ENCODE measurements at places on chromosomes 2 and 18. TPM values are rescaled to one million over a fixed set of nuclear protein-coding genes. Genes with fewer than 3 reads are reported as not detected.

SLC11A1 gene
- total RNA-seq = 0.11 TPM

MYO7B gene
- total RNA-seq = not detected

QPCT gene
- total RNA-seq = 2,187 TPM

LYPD6B gene
- total RNA-seq = not detected

BCL2L11 gene
- 5.2 TPM for total RNA-seq

AFF3 gene
- total RNA-seq = 2.8 TPM

CHRNG gene
- total RNA-seq = not detected

GDF7 gene
- 0.75 TPM for total RNA-seq

MYL12A gene
- 528 TPM for total RNA-seq

GPAT2 gene
- total RNA-seq = not detected

INHA gene
- 0.18 TPM for total RNA-seq

GALNT5 gene
- not detected for total RNA-seq

TET3 gene
- 2.6 TPM for total RNA-seq

PLGLB1 gene
- 1.7 TPM for total RNA-seq

TRPM8 gene
- 32.7 TPM for total RNA-seq

SPP2 gene
- total RNA-seq = not detected

REG3G gene
- total RNA-seq = 0.19 TPM

LMAN2L gene
- 20.1 TPM for total RNA-seq

MRPS5 gene
- total RNA-seq = 114 TPM

TSHZ1 gene
- 4.1 TPM for total RNA-seq

COPS9 gene
- 131 TPM for total RNA-seq

MEP1B gene
- total RNA-seq = not detected

CRYBA2 gene
- not detected for total RNA-seq

SNED1 gene
- total RNA-seq = 0.11 TPM

C1QL2 gene
- total RNA-seq = not detected

PTCD3 gene
- 238 TPM for total RNA-seq

LYG2 gene
- not detected for total RNA-seq

TEKT4 gene
- not detected for total RNA-seq

KCTD1 gene
- 11.9 TPM for total RNA-seq

SPDYA gene
- total RNA-seq = 0.88 TPM

CCDC74A gene
- 3.8 TPM for total RNA-seq

TTR gene
- 0.18 TPM for total RNA-seq

FOXD4L1 gene
- not detected for total RNA-seq

LRP2 gene
- 9.2 TPM for total RNA-seq
